ENCODE measurements at places on chromosomes 4 and X.

DNA sequence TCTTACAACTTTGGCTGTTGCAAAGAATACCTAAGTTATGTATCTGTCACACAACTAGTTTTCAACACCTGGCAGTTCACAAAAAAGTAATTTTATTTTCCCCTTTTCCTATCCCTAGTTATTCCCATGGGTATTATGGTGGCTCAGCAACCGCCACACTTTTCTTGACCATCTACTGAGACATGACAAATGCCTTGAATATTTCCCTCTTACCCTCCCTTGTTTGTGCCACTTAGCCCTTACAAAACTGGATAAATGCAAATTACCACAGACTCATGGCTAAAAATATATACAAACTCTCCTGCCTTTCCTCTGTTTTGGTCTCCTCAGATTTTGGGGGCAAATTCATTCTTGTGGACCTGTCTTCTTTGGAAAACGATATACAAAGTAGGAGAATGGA is 72.1 kb downstream of the AMOT start:
- no peak for DNase-seq

DNA sequence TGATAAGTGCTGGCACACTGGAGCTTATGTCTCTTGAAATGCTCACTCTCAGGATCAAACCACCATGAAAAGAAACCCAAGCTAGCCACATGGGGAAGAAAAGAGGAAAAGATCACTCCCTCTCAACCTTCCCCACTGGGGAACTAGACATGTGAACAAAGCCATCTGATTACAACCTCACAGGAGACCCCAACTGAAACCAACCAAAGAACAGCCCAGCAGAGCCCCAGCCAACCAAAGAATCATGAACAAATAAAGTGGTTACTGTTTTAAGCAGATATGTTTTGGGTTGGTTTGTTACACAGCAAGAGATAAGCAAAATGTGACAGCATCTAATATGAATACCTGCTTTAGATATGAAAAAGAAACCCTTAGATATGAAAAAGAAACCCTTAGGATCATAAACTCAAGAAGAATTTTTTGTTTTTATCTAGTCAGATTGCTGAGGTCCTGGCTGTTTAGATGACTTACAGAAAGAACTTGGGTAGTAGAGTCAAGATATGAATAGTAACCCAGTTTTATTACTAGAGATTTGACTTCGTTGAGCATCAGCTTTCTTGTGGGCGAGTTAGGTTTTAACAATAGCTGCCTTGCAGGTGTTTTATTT is 23.7 kb upstream of the TLR7 start:
- DNase-seq: no peak

GRCh38 chr4:153553819-153554170 is 87.6 kb downstream of the TMEM131L start:
- no peak for DNase-seq

DNA sequence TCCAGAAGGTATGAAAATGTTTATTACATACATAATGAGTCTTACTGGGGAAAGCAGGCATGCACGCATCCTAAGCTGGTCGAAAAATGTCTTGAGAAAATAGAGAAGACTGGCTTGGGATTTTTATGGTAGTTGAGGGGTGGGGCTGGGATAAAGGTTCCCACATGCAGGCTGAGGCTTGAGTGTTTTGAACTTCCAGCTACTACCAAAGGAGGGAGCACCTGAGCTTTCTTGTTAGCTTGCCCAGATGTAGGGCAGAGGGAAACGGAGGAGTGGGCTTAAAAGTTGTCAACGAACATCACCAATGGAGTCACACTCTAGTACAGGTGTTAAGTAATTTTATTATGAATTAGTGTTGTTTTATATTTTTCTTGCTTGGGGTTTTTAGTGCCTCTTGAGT is 39.6 kb upstream of the SRPX start:
- peak; percentile 40 for DNase-seq

DNA sequence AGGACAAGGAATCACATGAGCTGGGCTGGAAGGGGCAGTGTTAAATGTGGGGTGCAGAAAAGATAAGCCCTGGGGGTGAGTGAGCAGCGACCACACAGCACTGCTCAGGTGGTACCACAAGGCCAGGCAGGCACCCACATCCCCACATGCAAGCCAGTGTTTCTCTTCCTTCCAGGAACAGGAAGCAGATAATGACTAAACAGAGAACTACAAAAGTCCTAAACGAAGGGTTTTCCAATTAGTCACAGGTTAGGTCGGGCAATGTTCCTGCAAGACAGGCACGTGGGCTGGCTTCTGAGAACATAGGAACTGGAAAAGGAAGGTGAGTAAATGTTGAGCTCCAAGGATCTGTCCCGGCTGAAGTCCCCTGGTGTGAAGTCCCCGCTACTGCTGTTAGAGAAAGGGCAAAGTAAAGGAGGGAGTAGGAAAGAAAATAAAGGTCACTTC is 19.5 kb downstream of the RELL1 start:
- no peak for DNase-seq

- no peak for DNase-seq
Observed at GRCh38 chrX:120464411-120464810, 4.7 kb downstream of the LAMP2 start.

GRCh38 chr4:184439856-184440594 is 34.3 kb downstream of the IRF2 start:
- DNase-seq: peak; percentile 21

- no peak for DNase-seq
Observed at GRCh38 chr4:38078590-38079421, 118.6 kb downstream of the PTTG2 start.

DNA sequence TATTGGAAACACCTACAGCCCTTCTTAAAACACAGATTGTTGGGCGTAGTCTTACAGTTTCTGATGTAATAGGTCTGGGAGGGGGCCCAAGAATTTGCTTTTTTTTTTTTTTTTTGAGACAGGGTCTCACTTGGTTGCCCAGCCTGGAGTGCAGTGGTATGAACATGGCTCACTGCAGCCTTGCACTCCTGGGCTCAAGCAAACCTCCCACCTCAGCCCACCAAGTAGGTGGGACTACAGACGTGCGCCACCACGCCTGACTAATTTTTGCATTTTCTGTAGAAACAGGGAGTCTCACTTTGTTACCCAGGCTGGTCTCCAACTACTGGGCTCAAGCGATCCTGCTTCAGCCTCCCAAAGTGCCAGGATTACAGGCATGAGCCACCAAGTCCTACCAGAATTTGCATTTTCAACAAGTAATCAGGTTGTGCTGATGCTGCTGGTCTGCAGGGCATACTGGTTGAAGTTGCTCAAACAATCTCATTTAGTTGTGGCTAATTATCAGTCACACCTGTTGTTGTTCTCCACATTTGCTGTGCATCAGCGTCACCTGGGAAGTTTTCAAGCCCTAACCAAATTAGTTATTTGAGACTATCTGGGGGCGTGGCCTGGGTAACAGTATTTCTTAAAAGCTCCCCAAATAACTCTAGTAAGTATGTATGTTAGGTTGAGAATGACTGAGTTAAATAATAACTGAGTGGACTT is 14.0 kb downstream of the TMEM154 start:
- DNase-seq: no peak

GRCh38 chrX:84737471-84737871 is 235.2 kb upstream of the HDX start:
- no peak for DNase-seq

DNA sequence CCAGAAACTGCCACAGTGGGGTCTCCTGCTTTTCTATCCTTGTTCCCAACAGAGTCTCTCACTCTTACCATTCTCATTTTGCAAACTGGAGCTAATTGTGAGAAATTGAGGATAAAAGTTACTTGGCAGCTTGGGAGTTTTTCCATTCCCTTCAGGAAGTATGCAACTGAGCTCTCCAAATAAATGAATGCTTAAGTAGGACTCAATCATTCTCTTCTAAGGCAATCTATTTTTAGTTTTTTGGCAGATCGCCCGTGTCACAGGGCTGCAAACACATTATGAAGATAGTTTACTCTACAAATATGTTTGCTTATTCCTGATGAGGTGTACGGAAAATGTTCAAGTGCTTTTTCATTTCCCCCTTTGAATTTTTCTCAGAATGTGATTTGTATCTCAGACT is 5.3 kb downstream of the ASB11 start:
- no peak for DNase-seq

GRCh38 chrX:82541822-82542221 is 966.3 kb upstream of the POU3F4 start:
- DNase-seq: no peak

DNA sequence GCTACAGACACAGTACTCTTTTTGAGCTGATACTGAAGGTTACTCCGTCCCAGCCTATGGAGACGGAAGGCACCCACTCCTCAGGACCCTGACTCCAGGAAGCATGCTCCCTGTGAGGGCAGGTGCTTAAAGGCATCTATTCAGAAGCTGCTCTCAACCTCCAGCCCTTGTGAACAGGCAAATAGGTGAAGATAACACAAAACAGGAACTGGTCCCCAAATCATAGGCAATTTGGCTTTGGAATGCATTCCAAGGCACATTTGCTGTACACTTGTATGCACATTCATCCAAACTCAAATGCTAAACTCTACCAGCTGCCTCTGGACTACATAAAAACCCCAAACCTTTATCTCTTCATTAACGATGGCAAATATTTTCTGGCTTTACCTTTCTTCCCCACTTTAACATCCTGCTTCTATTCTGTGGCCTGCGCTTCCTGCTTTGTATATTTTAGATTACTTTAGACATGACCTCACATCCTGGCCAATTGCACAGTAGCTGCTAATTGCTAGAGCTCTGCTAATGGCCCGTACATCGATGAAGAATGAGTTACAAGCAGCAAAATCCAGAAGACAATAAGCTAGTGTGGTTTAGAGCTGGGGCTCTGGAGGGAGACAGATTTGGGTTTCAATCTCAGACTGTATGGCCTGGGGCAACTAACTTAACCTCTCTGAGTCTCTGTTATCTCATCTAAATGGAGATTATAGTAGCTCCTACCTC is 3.2 kb downstream of the SEL1L3 start:
- DNase-seq: no peak

GRCh38 chrX:20254712-20255299 is 11.9 kb downstream of the RPS6KA3 start:
- DNase-seq: no peak

DNA sequence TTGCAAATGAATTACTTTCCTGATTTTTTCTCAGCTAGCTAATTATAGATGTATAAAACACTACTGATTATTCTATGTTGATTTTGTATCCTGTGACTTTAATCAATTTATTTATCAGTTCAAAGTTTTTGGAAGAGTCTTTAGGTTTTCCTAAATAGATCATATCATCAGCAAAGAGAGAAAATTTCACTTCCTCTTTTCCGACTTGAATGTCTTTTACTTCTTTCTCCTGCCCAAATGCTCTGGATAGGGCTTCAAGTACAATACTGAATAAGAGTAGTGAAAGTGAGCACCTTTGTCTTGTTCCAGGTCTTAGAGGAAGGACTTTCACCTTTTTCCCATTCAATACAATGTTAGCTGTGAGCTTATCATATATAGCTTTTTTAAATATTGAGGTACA is 417.9 kb downstream of the PDGFC start:
- DNase-seq: no peak

DNA sequence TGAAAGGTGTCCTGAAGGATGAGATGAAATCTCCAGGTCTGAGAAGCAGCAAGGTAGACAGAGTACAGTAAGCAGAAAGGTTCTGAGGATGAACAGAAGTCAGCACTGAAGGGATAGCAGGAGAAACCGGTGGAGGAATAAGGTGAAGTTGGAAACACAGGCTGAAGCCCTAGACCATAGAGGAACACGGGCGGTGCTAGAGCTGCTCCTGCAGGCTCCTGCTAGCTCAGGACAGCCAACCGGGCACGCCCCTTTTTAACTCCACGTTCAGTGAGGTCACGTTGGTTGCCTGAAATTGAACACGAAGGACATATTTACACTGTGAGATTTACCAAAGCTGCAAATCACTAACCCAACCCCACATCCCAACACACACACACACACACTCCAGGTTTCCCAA is 1886.4 kb upstream of the AGA start:
- DNase-seq: no peak

- DNase-seq: no peak
Observed at GRCh38 chr4:135949931-135950330, 1582.4 kb downstream of the PCDH18 start.

DNA sequence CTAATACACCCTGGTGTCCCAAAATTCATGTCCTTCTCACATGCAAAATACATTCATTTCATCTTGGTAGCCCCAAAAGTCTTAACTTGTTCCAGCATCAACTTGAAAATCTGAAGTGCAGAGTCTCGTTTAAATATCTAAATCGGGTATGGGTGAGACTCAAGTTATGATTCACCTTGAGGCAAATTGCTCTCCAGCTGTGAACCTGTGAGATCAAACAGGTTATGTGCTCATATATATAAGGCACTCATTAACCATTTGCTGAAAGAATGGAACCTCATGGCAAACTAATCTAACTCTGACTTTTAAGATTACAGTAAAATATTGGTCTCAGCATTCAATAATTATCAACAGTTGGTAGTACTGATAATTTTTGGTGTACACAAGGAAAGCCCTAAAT is 55.5 kb downstream of the PDLIM5 start:
- no peak for DNase-seq

GRCh38 chr4:85086721-85087120 is 120.2 kb upstream of the WDFY3 start:
- no peak for DNase-seq

GRCh38 chr4:67546004-67546356 is 677 bp upstream of the CENPC start:
- no peak for DNase-seq

- no peak for DNase-seq
Observed at GRCh38 chrX:82224961-82225360, 1023.1 kb downstream of the SH3BGRL start.
